ENCODE measurements at places on chromosomes 2 and 18. TPM values are rescaled to one million over a fixed set of nuclear protein-coding genes. Genes with fewer than 3 reads are reported as not detected.

The TCF4 gene
- 125 TPM for total RNA-seq

The SLC5A7 gene
- 2.9 TPM for total RNA-seq

GRCh38 chr18:28040716-28041115, 136.2 kb downstream of the CDH2 start:
- no peaks in the 10 kb centered on the region for H3K4me1 ChIP-seq
- no peak for DNase-seq
- H3K27ac ChIP-seq, result no peak overlapping the region

The SULT1C4 gene
- 6.1 TPM for total RNA-seq

The KRTCAP3 gene
- not detected for total RNA-seq

GRCh38 chr18:54127759-54128378, 96.6 kb downstream of the MBD2 start:
- H3K27me3 ChIP-seq, result no peaks in the 10 kb centered on the region
- H3K4me3 ChIP-seq, result no peak overlapping the region
- H3K4me1 ChIP-seq, result no peaks in the 10 kb centered on the region
- H3K36me3 ChIP-seq, result no peaks in the 10 kb centered on the region

The SERPINB12 gene
- total RNA-seq, result not detected

DNA sequence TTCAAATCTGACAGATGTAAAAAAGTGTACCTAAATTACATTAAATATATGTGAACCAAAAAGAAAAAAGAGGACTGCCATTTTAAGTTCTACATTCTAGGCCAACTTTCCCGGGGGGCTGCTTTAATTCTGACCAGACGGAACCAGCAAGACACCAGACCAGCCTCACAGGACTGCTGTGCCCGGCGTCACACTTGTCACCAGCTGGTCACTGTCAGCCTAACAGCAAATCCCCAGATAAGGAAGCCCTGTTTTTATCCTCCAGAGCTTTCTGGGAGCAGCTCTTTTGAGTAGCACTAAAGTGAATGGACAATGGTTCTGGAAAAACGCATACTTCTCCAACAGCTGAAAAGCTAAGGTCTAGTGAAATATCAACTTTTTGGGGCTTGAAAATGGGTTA, 35.6 kb downstream of the CYB5A start:
- H3K27ac ChIP-seq, result peak overlapping the region; percentile 67
- no peaks in the 10 kb centered on the region for H3K27me3 ChIP-seq
- no peaks in the 10 kb centered on the region for H3K36me3 ChIP-seq
- no peaks in the 10 kb centered on the region for H3K4me1 ChIP-seq

DNA sequence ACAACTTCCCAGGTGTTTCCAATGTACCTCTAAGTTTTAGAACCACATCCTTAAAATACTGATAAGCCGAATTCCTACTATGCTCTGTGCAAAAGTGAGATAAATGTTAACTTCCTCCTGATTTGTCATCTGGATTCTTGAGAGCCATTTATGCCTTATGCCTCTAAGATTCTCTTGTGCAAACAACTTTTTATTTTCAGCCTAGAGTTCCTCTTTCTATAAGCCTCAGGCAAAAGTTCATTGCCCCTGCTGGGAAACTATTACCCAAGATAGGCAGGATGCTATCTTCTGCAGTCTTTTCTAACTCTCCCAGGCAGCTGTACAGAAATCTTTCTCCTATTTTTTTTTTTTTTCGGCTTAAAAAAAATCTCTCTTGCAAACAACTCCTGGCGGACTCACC, 216.1 kb downstream of the KCNJ3 start:
- H3K36me3 ChIP-seq, result no peaks in the 10 kb centered on the region
- no peak for DNase-seq
- H3K27me3 ChIP-seq, result no peaks in the 10 kb centered on the region
- H3K27ac ChIP-seq, result no peak overlapping the region
- H3K4me1 ChIP-seq, result no peaks in the 10 kb centered on the region

DNA sequence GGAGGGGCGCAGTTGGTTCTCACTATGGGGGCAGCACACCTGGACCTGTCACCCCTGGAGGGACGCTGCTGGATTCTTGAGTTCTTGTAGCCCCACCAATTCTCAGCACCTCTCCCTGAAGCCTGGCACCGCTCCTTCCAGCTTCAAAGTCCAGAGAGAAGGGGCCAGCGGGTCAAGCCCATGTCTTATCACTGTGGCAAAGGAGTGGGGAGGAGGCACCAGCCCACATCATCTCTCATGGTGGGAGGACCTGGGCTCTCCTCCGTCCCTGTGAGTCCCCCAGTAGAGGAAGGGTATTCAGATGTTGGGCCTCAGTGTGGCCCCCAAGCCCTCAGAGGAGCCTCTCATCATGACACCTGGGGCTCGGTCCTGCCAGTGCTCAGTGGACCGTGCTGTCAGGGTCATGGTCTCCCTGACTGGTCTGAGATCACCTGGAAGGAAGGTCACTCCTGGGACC, 67.4 kb downstream of the HS1BP3 start:
- H3K36me3 ChIP-seq, result no peaks in the 10 kb centered on the region
- no peaks in the 10 kb centered on the region for H3K27me3 ChIP-seq
- peak overlapping the region; percentile 58 for H3K27ac ChIP-seq
- peaks cover 46% of the 10 kb centered on the region for H3K4me1 ChIP-seq

GRCh38 chr2:5937851-5938565, 245.8 kb downstream of the SOX11 start:
- H3K27ac ChIP-seq, result no peak overlapping the region
- no peaks in the 10 kb centered on the region for H3K36me3 ChIP-seq
- no peaks in the 10 kb centered on the region for H3K4me1 ChIP-seq
- no peaks in the 10 kb centered on the region for H3K27me3 ChIP-seq
- DNase-seq, result no peak
- no peak overlapping the region for H3K4me3 ChIP-seq

GRCh38 chr2:14933753-14934152, 301.2 kb downstream of the LRATD1 start:
- no peaks in the 10 kb centered on the region for H3K4me1 ChIP-seq
- no peak overlapping the region for H3K4me3 ChIP-seq
- no peak overlapping the region for H3K27ac ChIP-seq
- H3K27me3 ChIP-seq, result no peaks in the 10 kb centered on the region
- no peak for DNase-seq

The INHA gene
- total RNA-seq, result not detected

Measured in sigmoid colon (tissue), 7 donors.